Activated CD8-positive, alpha-beta memory T cell treated with anti-CD3 and anti-CD28 coated beads for 48 hours (primary cell): ENCODE measurements at places on chromosomes 1 and 21.

DNA sequence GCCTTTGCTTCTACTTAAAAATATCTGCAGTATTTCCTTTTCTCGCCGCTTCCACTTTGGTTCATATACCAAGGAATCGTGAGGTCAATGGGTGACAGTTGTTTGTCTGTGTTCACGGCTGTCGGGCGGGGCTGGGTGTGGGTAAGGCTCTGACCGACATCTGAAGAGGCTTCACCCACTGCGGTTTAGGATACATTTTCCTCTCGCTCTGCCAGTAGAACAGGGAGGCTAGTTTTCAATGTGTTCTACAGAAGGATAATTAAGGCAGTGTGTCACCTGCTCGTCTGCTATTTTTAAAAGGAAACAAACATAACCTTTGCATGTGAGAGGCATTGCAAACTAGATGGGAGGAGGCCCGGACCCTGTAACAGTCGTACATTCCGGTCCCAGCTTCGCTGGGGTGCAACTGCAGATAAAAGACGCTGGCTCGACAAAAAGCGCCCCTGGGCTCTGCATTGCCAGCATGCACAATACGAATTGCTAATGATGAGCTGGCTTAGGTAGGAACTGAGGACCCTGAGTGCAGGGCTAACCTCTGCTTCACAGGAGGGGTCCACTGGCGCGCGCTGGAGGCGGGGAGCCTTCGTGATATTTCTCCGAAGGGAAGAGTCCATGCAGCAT, 8.5 kb upstream of the ERG start:
- DNase-seq: no peak

- no peak for DNase-seq
Measured at GRCh38 chr1:175673371-175674150, 69.8 kb downstream of the TNR start.

DNA sequence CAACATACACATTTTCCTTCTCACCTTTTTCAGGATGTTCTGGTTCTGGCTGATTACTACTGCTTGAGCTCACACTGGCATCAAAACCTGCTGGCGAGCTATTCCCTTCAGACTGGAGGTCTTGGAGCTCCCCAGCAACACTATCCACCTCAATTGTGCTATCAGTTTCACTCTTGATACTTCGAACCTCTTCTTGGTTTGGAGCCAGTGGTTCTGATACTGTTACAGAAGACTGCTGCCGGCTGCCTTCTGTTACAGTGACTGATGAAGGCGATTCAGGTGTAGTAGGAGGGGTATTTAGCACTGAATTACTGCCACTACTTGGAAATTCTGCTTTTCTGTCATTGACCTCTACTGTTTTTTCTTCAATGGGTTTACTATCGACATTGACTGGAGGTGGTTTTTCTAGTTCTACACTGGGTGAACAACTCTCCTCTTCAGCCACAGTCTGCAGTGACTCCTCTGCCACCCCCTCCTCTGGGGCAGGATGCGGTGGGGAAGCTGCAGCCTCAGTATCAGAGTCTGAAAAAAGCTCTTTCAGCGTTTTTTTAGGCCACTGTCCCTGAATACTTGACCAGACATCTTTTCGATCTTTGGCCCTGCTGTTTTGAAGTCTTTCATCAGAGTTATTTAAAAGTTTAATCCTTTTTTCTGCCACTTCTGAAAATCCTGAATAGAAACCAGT, 20.7 kb upstream of the RBM34 start:
- DNase-seq: no peak

DNA sequence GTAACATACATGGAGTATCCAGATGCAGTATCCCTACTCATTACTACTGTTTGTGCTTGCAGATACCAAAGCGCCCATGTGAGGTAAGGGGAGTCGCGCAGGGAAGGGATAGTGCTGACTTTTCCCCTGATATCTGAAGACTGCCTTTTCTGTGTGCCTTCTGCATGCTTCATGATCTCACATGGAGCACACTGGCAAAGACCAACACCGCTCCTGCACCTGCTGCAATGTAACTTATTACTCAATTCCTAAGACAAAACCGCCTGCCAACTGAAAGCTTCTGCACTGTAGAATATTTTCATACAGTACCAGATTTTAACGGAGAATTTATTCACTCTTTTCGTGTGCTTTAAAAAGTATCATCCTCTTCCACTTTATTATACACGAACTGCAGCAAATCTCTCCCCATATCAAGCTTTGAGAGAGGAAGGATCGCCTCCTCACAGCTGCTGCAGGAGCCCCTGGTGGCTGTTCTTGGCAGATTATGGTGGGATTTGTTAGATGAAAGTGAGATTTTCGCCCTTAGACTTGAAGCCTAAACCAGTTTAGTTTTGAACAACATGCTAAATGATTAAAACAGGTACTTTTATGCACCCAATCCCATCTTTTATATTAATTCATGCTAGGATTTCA, 99.1 kb downstream of the PTPN14 start:
- no peak for DNase-seq

DNA sequence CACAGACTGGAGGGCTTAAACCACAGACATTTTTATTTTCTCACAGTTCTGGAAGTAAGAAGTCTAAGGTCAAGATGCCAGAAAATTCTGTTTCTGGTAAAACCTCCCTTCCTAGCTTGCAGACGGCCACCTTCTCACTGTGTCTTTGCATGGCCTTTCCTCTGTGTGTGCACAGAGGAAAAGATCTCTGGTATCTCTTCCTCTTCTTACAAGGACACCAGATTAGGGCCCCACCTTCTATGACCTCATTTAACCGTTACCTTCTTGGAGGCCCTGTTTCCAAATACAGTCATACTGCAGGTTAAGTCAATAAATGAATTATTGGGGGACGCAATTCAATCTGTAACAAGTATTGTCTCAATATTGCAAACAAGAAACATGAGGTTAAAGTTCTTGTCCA, 63.0 kb upstream of the PRDX6 start:
- DNase-seq: no peak

DNA sequence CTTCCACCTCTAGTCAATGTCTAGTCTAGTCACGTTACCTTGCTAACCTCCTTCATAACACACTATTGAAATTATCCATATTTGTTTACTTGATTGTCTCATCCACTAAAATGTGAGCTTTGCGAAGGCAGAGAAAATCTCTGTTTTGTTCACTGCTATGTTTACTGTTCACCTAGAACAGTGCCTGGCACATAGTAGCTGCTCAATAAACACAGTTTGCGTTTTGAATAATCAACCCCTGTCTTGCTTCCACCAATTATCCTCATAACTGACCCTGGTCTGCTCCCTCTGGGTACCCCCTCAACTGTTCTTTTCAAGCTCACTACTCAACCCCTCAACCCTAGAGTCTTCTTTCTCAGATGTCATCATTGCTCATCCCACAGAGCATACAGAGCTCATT, 36.5 kb upstream of the NGF start:
- no peak for DNase-seq

GRCh38 chr1:204419064-204419403, 7.4 kb upstream of the PPP1R15B start:
- DNase-seq: no peak

GRCh38 chr21:36705679-36706481, 7.0 kb downstream of the SIM2 start:
- no peak for DNase-seq

DNA sequence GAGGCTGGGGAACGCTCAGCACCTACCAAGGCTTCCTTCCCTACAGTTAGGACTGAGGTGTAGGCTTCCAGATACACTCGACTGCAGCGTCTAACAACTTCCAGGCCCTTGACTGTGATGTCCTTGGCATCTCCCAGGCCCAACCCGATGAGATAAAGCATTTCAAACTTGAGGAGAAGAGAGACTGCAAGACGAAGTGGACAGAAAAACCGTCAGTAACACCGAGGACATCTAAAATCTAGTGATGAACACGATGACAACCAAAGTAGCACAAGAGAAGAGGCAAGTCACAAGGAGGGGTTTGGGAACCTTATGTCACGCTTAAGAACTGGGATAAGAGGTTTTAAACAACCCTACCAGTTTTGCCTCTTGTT, 314 bp downstream of the DPH5 start:
- no peak for DNase-seq

DNA sequence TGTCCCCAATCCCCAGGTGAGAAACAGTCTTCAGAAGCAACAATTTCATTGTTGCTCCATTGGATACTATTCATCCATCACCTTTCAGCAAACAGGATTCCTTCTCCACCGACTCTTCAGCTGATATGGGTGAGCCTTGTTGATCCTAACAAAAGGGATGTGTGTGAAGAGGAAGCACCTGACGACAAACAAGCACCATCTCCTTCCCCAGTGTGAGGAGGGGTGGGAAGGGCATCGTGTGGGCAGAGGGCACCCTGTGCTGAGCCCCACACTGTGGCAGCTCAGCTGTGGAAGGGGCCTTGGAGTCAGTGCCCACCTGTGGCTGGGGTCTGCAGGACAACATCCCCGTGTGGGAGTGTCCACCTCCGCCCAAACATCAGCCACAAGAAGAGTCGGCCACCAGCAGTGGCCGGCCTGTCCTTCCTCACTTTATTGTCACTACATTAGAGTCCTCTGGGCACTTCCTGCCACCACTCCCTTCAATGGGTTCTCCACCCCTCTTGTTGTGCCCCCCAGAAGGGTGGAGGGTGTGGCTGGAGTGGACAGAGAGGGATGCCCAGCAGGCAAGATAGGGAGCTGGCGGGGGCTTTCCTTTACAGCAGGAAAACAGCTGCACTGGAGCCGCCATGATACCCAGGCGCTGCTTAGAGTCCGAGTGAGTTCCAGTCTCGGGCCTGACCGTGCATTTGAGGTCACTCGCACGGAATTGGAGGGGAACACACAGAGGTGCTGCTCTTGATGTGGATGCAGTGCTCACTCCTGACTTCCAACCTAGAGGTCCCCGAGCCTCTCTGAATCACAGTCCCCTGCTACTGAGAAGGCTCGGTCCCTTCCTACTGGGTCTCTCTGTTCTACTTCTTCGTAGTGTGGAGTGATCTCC, 40.9 kb downstream of the VPS26C start:
- no peak for DNase-seq

DNA sequence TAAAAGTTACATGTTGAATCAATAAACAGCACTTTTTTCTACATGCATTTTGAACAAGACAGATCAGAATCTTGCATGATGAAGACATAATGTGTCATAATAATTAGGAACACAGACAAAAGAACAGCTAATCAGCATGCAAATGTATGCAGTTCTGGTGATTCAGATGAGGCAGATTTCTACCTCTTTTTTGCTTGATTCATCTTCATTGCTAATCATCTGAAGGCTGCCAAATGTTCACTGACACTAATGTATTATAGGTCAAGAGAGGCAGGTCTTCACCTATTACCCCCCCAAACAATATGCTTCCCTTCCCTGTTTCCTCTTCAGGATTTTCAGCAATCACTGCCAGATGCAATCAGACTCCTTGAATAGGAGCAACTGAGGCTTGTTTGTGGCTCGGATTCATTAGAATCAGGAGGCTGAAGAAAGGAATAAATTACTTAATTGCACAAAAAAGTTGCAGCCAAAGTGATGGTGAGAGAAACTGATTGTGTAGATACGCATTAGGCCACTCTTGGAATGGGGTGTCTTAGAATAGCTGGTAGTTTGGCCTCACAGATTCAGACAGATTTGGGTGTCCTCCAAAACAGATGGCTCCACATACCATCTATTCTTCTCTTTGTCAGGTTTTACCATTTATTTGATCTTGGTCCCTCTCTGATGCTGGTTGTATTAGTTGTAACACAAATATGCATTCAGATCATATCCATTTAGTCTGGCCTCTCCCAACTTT, 275.4 kb downstream of the RPS6KC1 start:
- DNase-seq: no peak

- no peak for DNase-seq
Measured at GRCh38 chr1:23352096-23352695, 8.1 kb upstream of the HNRNPR start.

GRCh38 chr1:147486876-147487656, 54.2 kb upstream of the BCL9 start:
- no peak for DNase-seq

DNA sequence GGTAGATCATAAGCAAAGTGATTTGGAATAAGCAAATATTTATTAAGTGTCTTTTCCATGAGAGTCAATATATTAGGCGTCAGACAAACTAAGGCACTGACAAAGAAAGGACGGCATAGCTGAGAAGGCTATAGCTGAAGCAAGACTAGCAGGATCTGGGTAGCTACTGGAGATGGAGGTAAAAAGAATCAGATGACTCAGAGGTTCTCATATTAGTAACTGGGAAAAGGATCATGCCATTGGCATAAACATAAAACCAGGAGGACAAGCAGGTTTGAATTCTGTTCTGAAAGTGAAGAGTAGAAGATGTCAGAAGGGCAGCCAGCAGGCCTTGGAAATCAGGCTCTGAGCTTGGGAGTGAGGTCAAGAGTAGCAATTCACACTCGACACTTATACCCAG, 531.9 kb downstream of the PTPRC start:
- DNase-seq: no peak

GRCh38 chr1:3625151-3625907, 514 bp downstream of the TPRG1L start:
- no peak for DNase-seq

- DNase-seq: no peak
Measured at GRCh38 chr1:207319199-207319598, 2.3 kb upstream of the CD55 start.

GRCh38 chr1:107263291-107263915, 122.6 kb downstream of the NTNG1 start:
- DNase-seq: no peak

DNA sequence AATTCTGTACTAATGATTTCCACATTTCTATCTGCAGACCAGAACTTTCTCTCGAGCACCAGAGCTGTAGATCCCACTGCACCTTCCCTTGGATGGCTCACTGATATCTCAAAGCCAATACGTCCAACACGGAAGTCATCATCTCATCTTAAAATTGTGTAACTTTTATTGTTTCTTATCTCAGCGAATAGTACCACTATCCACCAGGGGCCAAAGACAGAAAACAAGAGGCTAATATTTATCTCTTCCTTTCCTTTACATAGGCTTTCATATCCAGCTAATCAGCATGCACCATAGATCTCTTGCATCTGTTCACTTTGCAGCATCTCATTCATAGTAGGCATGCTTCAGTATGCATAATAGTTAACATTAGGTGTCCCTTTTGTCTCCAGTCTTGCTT, 303.6 kb downstream of the PTPRC start:
- no peak for DNase-seq

DNA sequence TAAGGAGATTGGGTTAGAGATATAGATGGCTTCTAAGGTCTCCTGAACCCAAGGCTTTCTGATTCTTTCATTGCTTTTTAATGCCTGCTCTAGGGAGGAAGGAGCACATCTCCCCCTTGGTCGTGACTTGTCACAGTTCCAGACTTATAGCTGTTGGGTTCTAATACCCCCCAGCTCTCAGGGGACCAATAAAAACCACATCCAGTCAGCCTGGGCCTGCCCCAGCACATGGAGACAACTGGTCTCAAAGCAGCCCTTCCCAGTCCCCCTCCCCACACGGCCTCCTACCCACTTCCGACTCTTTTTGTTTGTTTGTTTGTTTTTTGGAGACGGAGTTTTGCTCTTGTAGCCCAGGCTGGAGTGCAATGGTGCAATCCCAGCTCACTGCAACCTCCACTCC, 23.3 kb downstream of the QSOX1 start:
- no peak for DNase-seq
